ENCODE measurements at places on chromosomes 11 and 22. TPM values are rescaled to one million over a fixed set of nuclear protein-coding genes. Genes with fewer than 3 reads are reported as not detected.

- no peak for DNase-seq
- H3K4me1 ChIP-seq: no peaks in the 10 kb centered on the region
- H3K27ac ChIP-seq: no peak overlapping the region
- H3K4me3 ChIP-seq: no peak overlapping the region
These were observed 38.8 kb downstream of the SLC1A2 start for GRCh38 chr11:35380603-35381002.

GRCh38 chr11:17906436-17906835 is 106.4 kb downstream of the SERGEF start:
- no peak for DNase-seq
- no peaks in the 10 kb centered on the region for H3K36me3 ChIP-seq
- H3K27me3 ChIP-seq: no peaks in the 10 kb centered on the region
- no peaks in the 10 kb centered on the region for H3K4me1 ChIP-seq
- no peak overlapping the region for H3K27ac ChIP-seq

- no peak overlapping the region for H3K27ac ChIP-seq
- no peak for DNase-seq
- H3K4me3 ChIP-seq: no peak overlapping the region
- no peaks in the 10 kb centered on the region for H3K4me1 ChIP-seq
- H3K36me3 ChIP-seq: no peaks in the 10 kb centered on the region
These were observed 42.1 kb upstream of the ISX start for GRCh38 chr22:35023692-35024363.

- H3K27ac ChIP-seq: no peak overlapping the region
- H3K27me3 ChIP-seq: no peaks in the 10 kb centered on the region
- no peaks in the 10 kb centered on the region for H3K36me3 ChIP-seq
- H3K4me3 ChIP-seq: no peak overlapping the region
- H3K4me1 ChIP-seq: no peaks in the 10 kb centered on the region
- no peak for DNase-seq
These were observed 176.1 kb upstream of the NCAM1 start for GRCh38 chr11:112785149-112785548.

- H3K4me1 ChIP-seq: no peaks in the 10 kb centered on the region
- no peaks in the 10 kb centered on the region for H3K27me3 ChIP-seq
These were observed 114.4 kb downstream of the MPPED1 start for GRCh38 chr22:43526117-43526655.

- no peaks in the 10 kb centered on the region for H3K4me1 ChIP-seq
- no peaks in the 10 kb centered on the region for H3K27me3 ChIP-seq
- no peaks in the 10 kb centered on the region for H3K36me3 ChIP-seq
- no peak overlapping the region for H3K27ac ChIP-seq
- DNase-seq: peak; percentile 13
- H3K4me3 ChIP-seq: no peak overlapping the region
These were observed 28.8 kb upstream of the CHORDC1 start for GRCh38 chr11:90251599-90251998.

DNA sequence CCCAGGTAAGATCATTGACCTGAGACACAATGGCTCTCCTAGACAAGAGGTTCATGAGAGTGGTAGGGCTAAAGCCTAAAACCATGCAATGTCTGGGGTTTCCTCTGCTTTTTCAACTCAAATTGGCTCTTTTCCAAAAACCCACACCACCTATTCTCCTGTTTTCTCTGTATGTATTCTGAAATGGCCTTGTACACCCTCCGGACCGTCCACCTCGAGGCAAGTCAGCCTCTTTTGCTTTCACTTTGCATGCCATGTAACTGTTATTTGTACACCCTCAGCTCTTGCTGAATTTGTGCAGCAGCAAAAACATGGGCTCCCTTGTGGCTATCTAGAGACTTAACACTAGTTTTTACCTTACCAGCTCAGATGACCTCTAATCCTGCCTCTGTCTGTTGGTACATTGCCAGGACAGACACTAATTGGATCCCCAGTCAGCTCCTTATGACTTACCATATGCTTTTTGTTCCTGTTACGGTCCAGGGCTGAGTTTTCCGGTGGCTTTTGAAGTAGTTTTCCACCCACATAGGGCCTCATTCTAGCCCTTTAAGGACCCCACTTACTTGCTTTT is 288.0 kb downstream of the SBF2 start:
- no peaks in the 10 kb centered on the region for H3K36me3 ChIP-seq
- no peak for DNase-seq
- no peak overlapping the region for H3K4me3 ChIP-seq
- H3K27me3 ChIP-seq: no peaks in the 10 kb centered on the region
- no peaks in the 10 kb centered on the region for H3K4me1 ChIP-seq

DNA sequence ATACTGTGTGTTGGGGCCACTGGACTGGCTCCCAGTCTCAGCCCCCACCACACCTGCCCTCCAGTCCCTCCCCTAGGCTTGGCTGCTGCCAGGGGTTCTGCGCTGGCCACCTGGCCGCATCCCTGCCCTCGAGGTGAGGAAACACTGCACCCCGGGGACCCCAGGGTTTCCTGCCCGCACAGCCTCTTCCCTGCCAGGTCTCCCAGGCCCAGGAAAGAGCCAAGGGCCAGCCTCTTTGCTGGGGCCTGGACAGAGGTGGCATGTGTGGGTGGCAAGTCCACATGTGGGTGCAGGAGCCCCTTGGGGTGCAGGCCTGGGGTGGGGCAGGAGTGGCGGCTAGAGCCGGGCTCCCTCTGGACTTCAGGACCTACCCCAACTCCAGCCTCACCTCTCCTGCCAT is 2.5 kb downstream of the EPS8L2 start:
- DNase-seq: no peak
- no peaks in the 10 kb centered on the region for H3K27me3 ChIP-seq
- no peak overlapping the region for H3K4me3 ChIP-seq
- H3K4me1 ChIP-seq: peaks cover 5% of the 10 kb centered on the region

DNA sequence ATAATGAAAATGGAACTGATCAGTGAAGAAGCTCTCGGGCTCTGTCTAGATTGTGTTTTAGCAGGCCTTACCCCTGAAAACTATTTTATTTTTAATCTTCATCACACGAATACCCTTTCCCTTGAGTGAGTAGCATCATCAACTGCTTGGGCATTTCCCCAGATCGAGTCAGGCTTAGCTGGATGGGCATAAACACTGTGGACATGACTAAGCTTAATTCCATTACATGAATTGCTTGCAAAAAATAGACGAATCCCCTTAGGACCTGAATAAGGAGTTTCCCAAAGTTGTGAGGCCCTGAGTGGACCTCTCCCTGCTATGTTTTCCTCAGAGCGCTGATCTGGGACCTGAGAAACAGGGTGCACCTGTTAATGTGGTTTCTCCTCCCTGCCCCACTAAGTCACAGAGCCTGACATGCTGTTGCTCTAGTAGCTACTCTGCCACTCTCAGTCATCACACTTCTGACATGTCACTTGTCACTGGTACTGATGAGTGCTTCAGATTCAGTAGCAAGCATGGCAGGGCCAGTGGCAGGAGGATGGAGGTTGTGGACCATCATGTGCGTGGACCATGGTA is 53.5 kb downstream of the ENDOD1 start:
- H3K36me3 ChIP-seq: no peaks in the 10 kb centered on the region
- DNase-seq: no peak
- H3K4me3 ChIP-seq: no peak overlapping the region
- H3K27me3 ChIP-seq: no peaks in the 10 kb centered on the region
- H3K27ac ChIP-seq: no peak overlapping the region
- peaks cover 33% of the 10 kb centered on the region for H3K4me1 ChIP-seq

DNA sequence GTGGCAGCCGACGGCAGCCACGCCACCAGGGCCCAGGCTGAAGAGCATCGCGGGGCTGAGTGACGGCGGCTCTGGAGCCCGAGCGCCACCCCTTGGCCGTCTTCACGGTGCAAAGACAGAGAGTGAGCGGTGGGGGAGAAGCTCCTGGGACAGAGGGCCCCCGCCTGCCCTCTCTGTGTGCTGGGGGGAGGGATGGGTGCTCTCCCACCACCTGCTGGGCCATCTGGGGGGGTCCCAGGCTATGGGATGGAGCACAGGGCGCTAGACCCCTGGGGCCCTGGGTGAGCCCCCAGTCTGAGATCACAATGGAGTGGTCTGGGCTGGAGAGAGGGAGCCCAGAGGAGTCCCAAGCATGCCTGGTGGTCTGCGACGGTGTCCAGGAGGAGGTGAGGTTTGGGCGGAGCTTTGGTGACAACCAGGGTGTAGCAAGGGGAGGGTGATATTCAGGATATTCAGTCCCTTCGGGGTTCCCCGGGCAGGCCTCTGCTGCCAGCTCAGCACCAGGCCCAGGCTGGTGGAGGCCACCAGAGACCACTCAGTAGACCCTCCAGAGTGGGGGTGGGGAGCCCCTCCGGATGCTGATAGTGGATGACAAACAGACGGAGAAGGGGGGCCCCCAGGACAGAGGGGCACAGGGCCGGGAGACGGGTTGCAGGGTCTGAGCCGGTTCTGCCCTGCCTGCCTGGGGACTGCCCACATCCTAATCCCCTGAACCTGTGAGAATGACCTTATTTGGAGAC is 78.1 kb upstream of the PRR5 start:
- H3K4me1 ChIP-seq: no peaks in the 10 kb centered on the region
- H3K4me3 ChIP-seq: no peak overlapping the region
- no peak overlapping the region for H3K27ac ChIP-seq
- H3K27me3 ChIP-seq: no peaks in the 10 kb centered on the region

DNA sequence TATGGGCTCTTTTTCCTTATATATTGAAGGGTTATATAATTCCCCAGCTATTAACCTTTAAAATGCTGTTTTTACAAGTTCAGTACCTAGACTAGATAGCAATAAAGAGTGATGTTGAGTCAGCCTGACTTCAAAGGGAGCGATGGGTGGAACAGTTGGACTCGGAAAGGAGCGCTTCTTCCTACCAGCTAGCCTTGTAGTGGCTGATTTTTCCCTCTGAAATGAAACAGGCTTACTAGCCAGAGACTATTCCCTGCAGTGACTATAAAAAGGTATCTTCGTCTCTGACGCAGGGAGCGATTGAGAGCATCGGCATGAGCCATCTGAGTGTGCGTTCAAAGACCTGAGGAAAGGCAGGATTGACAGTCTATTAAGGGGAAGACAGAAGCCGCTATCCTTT is 66.0 kb upstream of the GRAMD1B start:
- no peak overlapping the region for H3K4me3 ChIP-seq
- peaks cover 13% of the 10 kb centered on the region for H3K27me3 ChIP-seq
- H3K4me1 ChIP-seq: no peaks in the 10 kb centered on the region
- DNase-seq: no peak
- H3K36me3 ChIP-seq: no peaks in the 10 kb centered on the region
- no peak overlapping the region for H3K27ac ChIP-seq

DNA sequence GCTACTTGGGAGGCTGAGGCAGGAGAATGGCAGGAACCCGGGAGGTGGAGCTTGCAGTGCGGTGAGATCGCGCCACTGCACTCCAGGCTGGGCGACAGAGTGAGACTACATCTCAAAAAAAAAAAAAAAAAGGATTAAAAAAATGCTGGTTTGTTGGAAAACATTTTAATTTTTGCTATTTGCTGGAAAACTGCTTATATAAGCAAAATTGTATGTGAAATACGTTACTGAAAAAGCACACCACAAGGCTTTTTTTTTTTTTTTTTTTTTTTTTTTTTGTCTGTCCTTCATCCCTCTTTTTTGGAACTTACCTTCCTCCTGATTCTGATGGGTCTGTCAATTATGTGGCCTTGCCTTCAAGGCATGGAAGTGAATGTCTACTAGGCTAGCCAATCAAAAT is 40.8 kb downstream of the DCDC1 start:
- no peak overlapping the region for H3K27ac ChIP-seq
- no peak overlapping the region for H3K4me3 ChIP-seq
- H3K27me3 ChIP-seq: no peaks in the 10 kb centered on the region
- H3K36me3 ChIP-seq: no peaks in the 10 kb centered on the region

DNA sequence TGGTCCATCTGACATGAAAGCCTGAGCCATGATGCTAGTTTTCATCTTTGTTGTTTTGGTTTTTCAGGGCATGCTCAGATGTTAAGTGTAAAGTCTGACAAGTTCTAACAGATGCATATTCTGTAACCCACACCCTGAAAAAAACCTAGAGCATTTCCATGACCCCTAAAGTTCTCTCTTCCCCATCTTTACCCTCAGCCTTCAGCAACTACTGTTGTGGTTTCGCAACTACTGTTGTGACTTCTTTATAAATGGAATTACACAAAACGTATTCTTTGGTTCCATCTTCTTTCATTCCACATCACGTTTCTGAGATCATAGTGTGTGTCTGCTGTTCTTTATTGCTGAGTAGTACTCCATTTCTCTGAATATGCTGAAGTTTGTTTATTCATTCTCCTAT is 65.1 kb upstream of the LDLRAD3 start:
- H3K36me3 ChIP-seq: no peaks in the 10 kb centered on the region
- H3K4me3 ChIP-seq: no peak overlapping the region
- no peak overlapping the region for H3K27ac ChIP-seq
- no peaks in the 10 kb centered on the region for H3K4me1 ChIP-seq
- DNase-seq: no peak
- H3K27me3 ChIP-seq: peaks cover 15% of the 10 kb centered on the region

DNA sequence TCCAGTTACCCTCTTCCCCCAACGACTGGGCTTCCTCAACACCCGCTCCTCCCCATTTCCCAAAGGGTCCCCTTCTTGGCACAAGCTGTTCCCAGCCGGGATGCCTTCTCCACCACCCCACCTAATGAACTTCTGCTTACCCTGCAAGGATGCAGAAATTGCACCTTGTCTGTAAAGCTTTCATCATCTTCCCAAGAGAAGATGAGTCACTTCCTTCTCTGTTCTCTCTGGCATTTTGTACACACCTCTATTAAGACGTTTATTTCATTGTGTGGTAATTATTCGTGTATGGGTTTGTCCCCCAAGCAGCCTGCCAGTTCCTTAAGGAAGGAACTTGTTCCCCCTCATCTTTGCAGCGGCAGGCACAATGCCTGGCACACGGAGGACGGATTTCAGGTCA is 351.1 kb downstream of the CADM1 start:
- no peaks in the 10 kb centered on the region for H3K4me1 ChIP-seq
- no peak overlapping the region for H3K27ac ChIP-seq
- H3K4me3 ChIP-seq: no peak overlapping the region
- no peak for DNase-seq

Gene MUC5AC
- total RNA-seq: not detected

Gene CNIH2
- 0.78 TPM for total RNA-seq

Gene PHRF1
- 38.8 TPM for total RNA-seq

Gene HEPN1
- not detected for total RNA-seq

Gene CALCA
- not detected for total RNA-seq

Gene RASSF10
- not detected for total RNA-seq

Gene GAL3ST1
- total RNA-seq: not detected

Gene PDGFD
- total RNA-seq: 13.1 TPM

Gene SYCE3
- not detected for total RNA-seq

Gene NARS2
- 15.5 TPM for total RNA-seq

Gene BLID
- 3.5 TPM for total RNA-seq

Gene TYR
- not detected for total RNA-seq

Gene OR8D4
- not detected for total RNA-seq

Gene VWCE
- total RNA-seq: 14.8 TPM

Gene ACTN3
- 0.18 TPM for total RNA-seq

Gene SCARF2
- 20.1 TPM for total RNA-seq

Gene ACRV1
- not detected for total RNA-seq

Gene OR8D2
- total RNA-seq: not detected

Gene SERPING1
- total RNA-seq: not detected

Gene OR2AG1
- not detected for total RNA-seq

Gene GGTLC2
- total RNA-seq: not detected

Gene USH1C
- total RNA-seq: not detected

Gene OR8D1
- not detected for total RNA-seq

Gene TRIM5
- total RNA-seq: 54.5 TPM
